ENCODE measurements at places on chromosomes 4 and X.
A peak's percentile ranks its signal among the peaks of the same experiment; 100 is the strongest.

DNA sequence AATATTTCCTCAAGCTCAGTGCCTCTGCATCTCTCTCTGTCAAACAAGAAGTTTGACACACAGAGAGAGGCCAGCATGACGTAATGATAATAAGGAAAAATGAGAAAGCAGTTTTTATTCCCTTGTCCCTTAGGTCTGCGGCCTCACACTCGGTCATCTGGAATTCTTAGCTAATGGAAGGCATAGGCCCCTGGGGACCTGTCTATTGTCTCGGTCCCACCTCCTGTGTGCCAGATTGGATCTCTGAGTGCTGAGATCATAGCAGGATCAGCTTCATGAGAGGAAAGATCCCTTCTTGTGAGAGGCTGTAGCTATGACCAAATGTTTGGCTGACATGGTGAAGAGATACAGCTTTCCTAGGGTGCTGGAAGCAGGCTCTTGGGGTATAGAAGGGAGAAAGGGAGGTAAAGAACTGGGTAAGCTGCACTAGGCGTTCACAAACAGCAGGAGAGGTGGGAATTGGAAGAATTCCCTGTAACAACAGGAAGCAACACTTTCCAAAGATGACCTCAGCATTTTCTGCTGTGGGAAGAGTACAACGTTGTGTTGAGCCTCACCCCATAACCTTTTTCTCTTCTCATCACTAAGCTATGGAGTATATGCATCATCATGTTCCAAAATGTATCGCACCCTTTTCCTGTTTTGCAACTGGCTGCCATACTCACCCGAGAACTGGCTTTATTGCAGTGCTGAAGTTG lies 20.2 kb downstream of the TMEM31 start:
- peak; percentile 90 for DNase-seq

- peak; percentile 81 for DNase-seq
Observed at GRCh38 chr4:33369446-33369845, 2649.3 kb downstream of the PCDH7 start.

GRCh38 chr4:3807822-3808496 lies 41.8 kb downstream of the ADRA2C start:
- no peak for DNase-seq

GRCh38 chr4:118741301-118741855 lies 56.2 kb downstream of the METTL14 start:
- DNase-seq = peak; percentile 48

DNA sequence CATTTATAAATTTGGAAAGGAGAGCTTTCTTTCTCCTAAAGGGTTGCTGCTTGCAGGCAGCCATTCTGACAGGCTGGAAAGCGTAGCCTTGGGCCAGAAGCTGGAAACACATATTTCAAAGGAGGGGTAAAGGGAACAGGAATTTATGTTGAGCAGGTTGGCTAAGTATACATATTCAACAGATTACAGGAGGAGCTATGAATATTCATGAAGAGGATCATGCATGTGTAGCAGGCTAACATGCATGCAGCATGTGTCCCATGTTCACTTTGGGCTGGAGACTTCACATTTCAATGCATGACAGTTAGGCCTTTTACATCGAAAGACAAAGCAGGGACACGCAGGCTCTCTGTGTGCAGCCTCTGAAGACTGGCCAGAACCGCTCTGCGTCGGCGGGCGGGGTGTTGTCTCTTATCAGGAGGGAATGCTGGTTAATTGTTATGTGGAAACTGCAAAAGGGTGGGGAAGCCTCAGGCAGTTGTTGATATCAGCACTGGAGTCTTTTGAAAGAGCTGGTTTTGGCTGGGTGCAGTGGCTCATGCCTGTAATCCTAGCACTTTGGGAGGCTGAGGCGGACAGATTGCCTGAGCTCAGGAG lies 31.5 kb downstream of the CASP3 start:
- DNase-seq = no peak

DNA sequence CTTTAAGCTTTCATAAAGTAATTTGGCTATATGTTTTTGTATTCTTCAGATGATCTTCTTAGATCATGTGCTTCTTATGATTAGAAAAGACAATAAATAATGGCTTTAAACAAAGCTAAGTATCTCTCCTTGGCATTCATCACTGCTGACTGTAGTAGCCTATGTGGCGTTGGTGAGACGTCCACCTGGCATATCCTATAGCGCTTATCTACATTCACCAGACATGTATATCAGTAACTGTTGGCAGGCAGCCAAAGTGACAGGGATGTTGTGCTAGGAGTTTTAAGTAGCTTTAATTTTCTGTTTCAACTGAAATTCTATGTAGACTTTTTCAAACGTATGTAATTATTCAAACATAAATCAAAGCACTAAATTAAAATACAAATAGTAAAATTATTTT lies 276.4 kb downstream of the IL15 start:
- peak; percentile 4 for DNase-seq

GRCh38 chr4:104394406-104395167 lies 100.1 kb downstream of the CXXC4 start:
- DNase-seq = no peak

GRCh38 chr4:108135549-108136209 lies 33.1 kb downstream of the LEF1 start:
- DNase-seq = no peak

DNA sequence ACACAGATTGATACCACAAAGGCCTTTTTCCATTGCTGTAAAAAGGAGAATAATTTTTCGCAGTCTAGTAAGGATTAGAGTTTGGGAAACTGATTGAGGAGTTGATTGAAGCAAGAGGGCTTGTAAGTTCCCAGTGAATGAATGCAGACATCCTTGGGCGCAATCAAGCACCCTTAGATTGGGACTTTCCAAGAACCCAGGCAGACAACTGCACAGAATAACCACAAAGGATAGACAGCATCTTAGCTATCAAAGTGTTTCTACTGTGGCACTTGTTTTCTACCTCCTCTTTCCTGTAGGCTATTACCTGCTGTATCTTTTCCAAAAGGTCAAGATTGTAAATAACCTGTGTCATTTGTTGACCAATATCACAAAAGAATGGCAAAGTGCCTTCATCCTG lies 2.6 kb downstream of the COX18 start:
- DNase-seq = no peak

- peak; percentile 4 for DNase-seq
Observed at GRCh38 chr4:94171616-94172015, 36.0 kb upstream of the SMARCAD1 start.

DNA sequence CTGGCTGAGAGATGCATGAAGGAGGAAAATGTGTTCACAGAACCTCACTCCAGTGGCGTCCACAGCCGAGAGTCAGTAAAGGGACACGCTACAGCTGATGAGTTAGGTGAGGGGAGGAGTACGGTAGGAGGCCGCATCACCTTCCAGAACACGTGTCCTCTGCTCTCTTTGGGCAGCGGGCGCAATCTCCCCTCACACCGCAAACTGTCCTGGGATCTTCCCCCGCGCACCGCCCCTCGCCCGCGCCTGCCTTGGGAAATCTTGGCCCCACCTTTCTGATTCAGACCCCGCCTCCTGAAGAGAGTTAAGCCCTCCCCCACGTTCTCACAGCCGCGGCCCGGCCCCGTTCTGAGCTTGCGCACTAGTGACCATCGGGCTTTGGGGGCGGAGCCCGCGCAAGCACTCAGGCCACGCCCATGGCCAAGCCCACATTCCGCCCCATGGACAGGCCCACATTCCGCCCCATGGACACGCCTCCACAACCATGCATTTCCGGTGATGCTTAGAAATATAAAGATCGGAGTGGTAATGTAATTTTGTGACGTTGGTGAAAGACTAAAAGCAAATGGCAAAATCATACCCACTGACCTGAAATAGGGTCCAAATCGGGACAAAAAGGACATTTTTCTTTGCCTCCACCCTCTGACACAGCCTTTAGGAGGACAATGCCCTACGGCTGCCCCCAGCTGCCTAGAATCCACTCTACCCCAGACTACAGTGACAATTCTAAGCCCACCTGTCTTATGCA lies 13.3 kb downstream of the SMIM10 start:
- DNase-seq = peak; percentile 83

DNA sequence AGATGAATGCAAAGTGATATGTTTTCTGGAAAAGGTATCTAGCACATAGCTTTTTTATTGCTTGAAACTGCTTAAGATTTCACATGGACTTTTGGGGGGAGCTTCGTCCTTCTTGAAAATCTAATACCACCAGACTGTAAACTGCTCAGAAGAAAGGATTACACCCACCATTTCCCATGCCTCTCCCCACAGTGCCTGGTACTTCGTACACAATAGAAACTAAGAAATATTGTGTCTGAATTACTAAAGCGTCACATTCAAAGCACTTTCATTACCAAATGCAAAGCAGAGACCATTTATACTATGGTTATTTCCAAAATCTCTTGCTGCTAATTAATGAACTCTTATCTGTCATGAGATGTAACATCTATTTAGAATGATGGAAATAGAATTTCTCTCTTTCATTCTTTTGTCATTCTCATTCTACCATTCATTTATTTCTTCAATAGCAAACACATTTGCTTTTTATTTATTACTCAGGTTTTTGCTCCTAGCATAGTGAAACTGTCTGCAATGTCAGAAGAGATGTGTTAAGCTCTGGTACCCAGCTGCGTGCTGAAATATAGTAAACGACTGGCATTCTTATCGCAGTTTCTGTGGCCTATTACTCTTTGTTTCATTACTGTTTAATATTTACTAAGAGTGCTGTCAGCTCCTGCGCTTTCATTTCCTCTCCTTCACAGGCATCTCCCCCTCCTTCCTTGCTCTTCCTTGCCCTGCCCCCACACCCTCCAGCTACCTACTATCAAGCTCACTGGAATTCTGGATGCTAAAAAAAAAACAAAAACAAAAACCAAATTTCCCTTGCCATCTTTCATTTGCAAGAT lies 51.4 kb upstream of the RAPGEF2 start:
- DNase-seq = no peak

DNA sequence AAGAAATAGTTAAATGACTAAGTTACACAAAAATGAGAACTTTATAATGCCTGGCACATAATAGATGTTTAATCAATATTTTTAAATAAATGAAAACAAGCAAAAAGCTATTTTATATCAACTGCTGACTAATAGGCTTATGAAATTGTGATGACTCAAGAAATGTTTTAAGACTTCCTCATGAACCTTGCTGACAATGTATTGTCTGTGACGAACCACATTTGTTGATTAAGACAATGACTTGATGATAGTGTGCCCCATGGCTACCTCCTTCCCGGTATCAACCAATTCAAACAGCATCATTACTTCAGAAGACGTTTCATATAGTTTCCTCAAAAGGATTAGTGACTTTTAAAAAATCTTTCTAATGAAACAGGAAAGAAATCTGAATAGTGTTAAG lies 7.9 kb downstream of the CXCL6 start:
- DNase-seq = peak; percentile 86

- no peak for DNase-seq
Observed at GRCh38 chr4:53044651-53044960, 182.5 kb downstream of the RASL11B start.

DNA sequence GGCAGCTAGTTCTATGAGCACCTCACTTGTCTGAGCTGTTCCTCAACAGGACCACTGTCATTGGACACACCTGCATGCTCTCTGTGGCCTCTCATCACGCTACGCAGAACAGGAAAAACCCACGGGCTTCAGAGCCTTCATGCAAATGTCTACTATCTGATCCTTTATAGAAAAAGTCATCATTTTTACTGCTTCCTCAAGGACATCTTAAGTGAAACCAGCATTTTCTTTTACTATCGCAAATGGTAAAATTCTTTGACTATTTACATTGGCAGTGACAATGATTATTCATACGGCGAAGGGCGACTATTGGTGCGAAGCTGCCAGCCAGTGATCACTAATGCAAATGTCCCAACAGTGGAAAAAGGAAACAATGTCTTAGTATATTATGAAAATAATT lies 147.0 kb downstream of the AFAP1 start:
- DNase-seq = no peak

GRCh38 chr4:109977854-109978501 lies 65.3 kb downstream of the EGF start:
- DNase-seq = peak; percentile 61

DNA sequence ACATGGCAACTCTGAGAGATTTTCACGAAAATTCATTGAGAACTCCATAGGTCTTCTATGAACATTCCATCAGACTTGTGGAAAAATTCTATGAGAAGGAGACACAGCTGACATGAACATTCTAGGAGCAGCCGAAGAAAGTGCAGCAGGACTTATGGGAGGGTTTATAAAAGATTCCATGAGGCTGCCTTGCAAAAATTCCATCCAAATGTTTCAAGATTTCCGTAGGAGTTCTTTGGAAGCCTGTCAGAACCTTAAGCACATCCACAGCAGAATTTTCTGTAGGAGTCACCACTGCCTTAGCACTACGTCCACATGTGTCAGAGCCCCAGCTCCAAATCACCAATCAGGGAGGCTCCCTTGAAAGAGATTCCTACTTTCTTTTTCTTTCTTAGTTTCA lies 67.0 kb upstream of the MSX1 start:
- DNase-seq = peak; percentile 79

DNA sequence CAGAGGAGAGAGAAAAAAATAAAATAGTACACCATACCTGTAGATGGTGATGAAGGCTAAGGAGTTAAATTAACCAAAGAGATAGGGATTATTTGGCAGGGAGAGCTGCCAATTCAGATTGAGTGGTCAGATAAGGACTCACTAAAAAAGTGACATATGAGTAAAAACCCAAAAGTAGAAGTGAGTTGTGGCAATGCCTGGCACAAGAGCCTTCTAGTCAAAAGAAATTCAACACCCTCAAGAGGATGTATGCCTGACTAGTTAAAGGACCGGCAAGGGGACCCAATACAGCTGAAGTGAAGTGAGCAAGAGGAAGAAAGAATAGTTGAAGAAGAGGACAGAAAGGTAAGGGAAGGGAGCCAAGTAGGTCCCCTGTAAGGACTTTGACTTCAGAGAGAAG lies 34.9 kb downstream of the ELF2 start:
- DNase-seq = no peak

GRCh38 chr4:59818656-59819055 lies 1381.5 kb upstream of the ADGRL3 start:
- DNase-seq = no peak

- DNase-seq = no peak
Observed at GRCh38 chr4:154132406-154132805, 343.5 kb upstream of the SFRP2 start.

DNA sequence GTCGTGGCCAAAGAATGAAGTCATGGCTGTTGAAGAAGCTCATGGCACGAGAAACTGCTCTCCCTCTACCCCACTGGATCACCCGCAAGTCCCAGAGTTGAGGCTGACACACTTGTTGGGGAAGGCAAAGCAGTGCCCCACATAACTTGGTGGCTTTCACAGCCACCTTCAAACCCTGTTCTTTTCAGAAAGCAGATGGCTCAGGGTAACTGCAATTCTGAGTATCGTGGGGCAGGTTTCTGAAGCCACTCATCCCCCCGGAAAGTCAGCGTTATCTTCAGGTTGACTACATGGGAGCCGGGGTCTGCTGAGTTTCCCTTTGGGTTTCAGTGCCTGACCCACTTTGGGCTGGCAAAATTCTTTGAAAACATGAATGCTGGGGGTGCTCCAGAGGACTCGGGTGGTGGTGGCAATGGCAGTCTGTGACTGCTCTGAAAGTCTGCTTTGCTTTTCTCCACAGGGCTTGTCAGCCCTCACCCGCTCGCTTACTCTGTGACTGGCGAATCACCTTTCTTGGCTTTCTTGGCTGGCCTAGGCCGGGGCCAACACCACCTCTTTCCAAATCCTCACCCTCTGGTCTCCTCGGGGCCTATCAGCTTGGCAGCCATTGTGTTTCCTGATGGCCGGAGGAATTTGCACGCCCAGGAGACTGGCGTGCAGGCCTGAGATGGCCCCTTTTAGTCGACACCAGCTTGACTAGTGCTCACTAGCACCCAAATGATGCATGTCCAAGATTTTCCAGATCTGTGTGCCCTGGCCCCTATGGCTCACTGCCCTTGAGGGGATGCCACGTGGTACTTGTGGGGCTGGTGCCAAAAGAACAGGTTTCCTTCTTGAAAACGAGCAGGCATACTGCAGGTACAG lies 7.3 kb downstream of the PPP1R3F start:
- peak; percentile 34 for DNase-seq
